NCI-H2171 treated with DMSO at 0.1 percent for 48 hours (cell line): ENCODE measurements at places on chromosomes 4 and X.
A peak's percentile ranks its signal among the peaks of the same experiment; 100 is the strongest.

DNA sequence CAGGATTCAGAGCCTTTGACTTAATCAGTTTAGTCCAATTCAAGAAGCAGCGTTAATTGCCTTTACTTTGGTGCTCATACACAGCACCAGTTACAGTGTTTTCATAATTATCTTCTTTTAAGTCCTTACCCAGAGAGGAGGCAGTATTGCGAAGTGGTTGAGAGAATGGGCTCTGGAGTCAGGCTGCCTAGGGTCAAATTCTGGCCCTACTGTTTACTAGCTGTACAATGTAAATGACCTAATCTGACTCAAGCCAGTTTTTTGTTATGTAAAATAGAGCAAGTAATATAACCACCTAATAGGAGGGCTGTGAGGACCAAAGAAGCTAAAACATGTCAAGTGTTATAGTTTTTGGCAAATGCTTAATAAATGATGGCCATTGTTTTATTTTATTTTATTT lies 27.6 kb downstream of the WDR44 start:
- no peak for DNase-seq

DNA sequence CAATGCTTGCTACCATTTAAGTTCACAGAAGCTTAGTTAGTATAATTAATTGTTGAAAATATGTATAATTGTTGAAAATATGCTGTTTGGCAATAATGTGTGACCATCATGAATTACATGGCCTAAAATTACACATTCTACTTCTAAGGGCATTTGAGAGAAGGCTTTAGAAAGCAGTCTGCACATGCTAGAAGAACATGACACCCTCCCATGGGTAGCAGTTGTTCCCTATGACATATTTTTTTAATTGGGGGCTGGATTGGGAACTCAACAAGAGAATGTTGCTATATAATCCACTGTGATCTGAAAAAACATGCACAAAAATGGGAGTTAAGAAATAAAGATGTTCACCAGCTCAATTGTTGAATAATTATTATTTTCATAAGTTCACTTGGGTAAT lies 331.4 kb downstream of the ARHGAP24 start:
- DNase-seq = no peak

DNA sequence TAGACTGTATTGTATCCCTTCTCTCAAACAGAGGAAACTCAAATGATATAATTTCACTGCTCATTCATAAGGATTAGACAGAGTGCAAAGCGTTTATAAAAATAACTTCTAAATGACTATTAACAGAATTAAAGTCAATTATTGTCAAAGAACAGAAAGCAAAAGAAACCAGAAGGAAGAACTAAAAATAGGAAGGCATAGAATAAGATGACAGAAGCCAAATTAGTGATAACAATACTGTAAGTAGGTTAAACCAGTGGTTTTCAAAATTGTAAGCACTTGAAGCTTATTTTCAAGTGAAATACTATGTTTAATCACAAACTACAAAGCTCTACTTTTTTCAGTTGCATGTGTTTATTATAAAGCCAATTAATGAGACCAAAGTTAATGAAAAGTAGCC lies 305.2 kb downstream of the PPP1R2C start:
- DNase-seq = no peak

DNA sequence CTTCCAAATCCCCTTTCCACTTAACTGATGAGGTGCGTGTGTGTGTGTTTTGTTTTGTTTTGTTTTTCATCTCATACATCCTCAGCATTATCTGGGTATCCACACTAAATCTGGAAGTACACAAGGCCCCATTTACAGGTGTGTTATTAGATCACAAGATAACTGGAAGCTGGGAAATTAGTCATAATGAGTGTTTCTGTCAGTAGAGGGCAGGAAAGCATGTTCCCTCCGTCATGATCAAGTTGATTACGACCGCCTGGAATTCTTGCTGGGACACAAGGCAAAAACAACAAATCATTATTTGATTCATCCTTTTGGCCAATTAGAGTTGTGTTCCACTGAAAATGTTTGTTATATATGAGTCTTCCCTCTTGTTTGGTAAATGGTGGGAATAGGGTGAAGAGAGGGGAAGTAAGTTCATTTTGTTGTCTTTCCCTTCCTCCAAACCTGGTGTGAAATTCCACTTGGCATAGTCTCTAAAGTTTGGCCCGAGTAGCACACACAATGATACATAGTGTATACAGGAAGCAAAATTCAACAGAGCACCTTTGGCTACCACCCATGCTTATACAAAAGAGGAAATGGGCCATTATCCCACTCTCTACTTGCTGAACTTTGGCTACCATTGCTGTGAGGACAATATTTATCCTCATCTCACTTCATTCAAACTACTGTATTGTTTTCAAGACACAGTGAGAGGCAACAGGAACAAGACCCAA lies 33.3 kb upstream of the TLL1 start:
- DNase-seq = no peak

GRCh38 chr4:152590179-152591031 lies 54.5 kb upstream of the FBXW7 start:
- peak; percentile 88 for DNase-seq

DNA sequence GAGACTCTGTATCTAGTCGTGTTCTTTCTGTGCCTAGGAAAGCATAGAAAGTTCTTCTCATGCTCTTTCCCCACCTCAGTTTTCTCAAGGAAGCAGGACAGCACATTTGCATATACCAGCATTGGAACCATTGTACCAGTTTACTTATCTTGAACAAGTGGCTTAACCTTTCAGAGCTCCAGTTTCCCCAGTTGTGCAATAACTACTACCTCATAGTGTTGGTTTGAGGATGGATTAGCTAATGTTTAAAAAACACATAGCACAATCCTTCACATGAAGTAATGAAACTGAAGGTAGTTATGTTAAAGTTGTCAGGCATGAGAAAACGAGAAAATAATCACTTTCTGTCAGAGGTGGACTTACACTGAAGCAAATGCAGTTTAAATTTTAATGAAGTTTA lies 92.2 kb upstream of the H2AZ1 start:
- DNase-seq = no peak

GRCh38 chr4:177008071-177008835 lies 215.5 kb upstream of the VEGFC start:
- DNase-seq = no peak

DNA sequence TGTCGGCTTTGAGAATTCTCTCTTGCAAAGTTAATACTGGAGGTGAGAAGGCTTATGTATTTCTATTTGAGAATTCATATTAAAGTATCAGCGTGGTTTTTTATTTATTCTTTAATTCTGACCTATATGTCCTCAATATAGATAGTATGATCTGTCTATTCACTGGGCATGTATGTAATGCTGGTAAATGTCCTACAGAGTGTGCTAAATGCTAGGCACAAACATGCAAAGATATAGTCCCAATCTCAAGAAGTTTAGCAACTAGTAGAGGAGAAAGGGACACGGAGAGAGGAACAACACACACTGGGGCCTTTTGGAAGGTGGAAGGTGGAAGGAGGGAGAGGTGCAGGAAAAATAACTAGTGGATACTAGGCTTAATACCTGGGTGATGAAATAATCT lies 11.0 kb upstream of the BMPR1B start:
- no peak for DNase-seq

GRCh38 chr4:73599182-73599581 lies 21.1 kb downstream of the RASSF6 start:
- peak; percentile 65 for DNase-seq

DNA sequence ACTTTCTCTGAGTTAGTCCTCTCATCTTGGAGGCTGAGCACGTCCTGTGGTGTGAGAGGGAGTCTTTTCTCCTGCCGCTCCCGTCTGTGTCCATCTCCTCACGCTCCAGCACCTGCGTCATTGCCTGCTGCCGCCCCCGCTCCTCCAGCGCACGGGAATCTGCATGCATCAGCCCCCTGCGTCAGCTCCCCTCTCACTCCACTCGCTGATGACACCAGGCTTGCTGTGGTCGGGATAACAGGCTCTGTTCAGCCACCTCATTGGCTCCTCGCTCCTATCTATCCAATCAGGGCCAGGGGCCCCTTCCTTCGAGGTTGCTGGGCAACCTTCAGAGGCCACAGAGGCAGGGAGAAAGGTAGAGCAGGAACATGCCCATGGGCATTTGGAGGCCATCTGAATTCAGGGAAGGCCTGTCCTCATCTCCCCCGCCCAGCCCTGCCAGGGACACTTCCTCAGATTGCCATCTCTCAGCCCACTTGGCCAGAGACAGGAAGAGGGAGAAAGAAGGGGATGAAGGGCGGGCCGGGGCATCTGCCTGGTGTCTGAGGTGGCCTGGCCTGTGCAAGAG lies 9.3 kb downstream of the ZNF185 start:
- DNase-seq = no peak

GRCh38 chr4:76624931-76625715 lies 190.1 kb downstream of the SHROOM3 start:
- DNase-seq = no peak

GRCh38 chr4:173943547-173943946 lies 339.9 kb downstream of the FBXO8 start:
- no peak for DNase-seq

GRCh38 chr4:31411565-31411964 lies 691.4 kb downstream of the PCDH7 start:
- DNase-seq = no peak

- DNase-seq = no peak
Observed at GRCh38 chr4:8394061-8394519, 46.4 kb downstream of the ACOX3 start.

DNA sequence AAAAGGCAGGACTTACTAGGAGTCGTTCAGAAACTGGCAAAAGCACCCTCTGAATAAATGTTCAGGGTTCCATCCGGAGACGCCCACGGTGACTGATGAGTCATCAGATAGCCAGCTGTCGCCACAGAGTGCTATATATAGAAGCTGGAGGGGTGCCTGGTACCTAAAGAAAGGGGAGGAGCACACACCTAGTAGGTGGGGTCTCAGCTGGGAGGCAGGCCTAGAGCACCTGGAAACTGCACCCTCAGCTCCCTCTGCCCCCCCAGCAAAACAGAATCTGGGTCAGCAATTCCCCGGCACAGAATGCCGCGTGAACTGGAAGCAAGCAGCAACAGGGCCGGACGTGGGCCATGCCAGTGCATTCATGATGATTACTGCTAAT lies 242.0 kb downstream of the BCOR start:
- DNase-seq = peak; percentile 92

GRCh38 chr4:108429662-108430061 lies 190.7 kb upstream of the RPL34 start:
- DNase-seq = no peak

DNA sequence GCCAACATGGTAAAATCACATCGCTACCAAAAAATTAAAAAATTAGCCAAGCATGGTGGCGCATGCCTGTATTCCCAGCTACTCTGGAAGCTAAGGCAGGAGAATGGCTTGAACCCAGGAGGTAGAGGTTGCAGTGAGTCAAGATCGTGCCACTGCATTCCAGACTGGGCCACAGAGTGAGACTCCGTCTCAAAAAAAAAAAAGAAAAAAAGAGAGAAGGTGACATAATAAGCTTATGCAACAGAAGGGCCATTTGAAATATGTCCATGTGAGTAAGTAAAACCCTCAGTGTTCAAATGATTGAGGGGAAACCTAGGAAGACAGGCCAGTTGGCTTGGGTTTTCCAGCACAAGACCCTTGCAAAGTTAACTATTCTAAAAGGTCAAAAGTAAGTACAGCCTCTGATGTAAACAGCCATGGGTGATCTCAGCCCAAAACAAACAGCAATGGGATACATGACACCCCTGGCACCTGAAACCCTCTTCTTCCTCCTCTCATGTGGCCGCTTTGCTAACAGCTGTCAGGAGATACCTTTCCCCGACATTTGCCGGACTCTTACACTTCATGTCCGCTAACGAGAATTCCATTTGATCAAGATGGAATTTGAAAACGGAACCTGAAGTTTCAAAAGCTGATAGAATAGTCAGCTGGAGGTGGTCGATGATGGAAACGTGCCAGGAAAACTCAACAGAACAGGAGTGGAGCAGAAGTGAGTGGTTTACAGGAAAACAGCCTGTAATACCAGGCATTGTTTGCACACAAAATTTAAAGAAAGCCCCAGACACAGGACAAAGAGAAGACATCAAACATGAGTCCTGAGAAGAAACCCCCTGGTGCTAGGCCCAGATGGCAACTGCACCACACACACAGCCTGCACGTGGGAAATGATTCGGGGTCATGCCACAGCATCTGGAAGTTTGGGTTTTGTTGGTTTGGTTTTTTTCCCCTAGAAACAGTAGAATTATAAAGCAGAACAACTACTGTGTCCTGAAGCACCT lies 93.0 kb upstream of the STS start:
- peak; percentile 9 for DNase-seq

- DNase-seq = no peak
Observed at GRCh38 chrX:115364670-115365069, 75.2 kb downstream of the LUZP4 start.

DNA sequence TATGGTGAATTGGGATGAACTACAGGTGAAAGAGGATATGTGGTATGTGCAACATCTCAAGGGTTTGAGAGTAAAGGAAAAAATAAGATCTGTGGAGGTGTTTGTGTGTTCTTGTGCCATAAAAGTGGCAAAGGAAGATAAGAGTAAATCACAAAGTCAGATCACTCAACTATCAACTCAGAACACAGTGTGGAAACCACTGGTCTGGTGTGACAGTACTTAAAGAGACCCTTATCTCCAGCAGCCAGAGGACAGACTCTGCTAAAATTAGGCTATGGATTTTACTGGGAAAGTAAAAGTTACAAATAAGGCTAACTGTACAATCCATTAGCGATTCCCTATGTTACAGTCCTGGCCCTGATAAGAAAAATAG lies 54.0 kb upstream of the PRDM8 start:
- no peak for DNase-seq

DNA sequence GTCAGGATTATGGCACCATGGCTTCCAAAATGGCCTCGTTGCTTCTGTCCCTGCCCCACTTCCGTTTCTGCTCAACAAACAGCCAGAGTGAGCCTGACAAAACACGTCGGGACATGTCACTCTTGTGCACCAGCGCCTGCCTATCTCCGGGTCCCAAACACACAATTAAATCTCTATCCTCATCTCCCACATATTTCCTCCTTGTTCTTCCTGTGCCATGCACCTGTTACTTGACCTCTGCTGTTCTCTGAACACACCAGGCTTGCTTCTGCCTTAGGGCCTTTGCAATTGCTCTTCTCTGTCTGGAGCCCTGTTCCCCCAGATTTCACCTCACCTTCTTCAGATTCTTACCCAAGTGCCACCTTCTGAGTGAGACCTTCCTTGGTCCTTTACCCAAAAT lies 12.7 kb upstream of the CD38 start:
- DNase-seq = no peak

- no peak for DNase-seq
Observed at GRCh38 chr4:155515444-155516075, 138.8 kb upstream of the MAP9 start.

DNA sequence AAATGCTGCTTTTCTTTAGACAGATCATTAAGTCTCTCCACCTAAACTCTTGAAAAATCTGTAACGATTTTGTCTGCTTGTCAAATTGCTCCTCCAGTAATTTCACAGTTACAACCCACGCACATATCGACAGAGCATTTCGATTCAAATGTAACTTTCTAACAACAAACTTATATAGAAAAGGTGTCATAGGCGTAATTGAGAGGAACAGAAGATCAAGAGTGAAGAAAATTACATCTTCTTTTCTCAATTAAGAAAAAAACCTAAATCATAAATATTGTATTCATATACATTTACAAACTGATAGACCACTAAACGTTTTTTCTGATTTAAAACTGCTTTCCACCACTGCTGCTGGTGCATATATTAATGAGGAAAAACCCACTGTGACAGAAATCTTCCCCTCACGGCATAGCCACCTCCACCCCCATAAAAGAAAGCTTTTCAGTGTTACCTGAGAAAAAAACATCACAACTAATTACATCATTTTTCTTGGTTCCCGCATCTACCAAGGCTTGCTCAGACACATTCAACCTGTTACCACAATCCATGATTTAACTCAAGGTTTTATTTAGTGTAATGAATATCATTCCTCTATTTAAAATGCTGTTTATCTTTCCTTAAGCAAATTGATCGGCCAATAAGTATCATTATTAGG lies 1.9 kb downstream of the GPM6A start:
- no peak for DNase-seq

- DNase-seq = no peak
Observed at GRCh38 chr4:40232610-40233009, 35.8 kb downstream of the RHOH start.
